ENCODE measurements at places on chromosomes 13 and 19. TPM values are rescaled to one million over a fixed set of nuclear protein-coding genes. Genes with fewer than 3 reads are reported as not detected.

F2RL3 gene
- polyA plus RNA-seq, result 0.01 TPM

GRCh38 chr19:38850976-38851621 lies 1.3 kb upstream of the HNRNPL start:
- DNase-seq, result no peak

DNA sequence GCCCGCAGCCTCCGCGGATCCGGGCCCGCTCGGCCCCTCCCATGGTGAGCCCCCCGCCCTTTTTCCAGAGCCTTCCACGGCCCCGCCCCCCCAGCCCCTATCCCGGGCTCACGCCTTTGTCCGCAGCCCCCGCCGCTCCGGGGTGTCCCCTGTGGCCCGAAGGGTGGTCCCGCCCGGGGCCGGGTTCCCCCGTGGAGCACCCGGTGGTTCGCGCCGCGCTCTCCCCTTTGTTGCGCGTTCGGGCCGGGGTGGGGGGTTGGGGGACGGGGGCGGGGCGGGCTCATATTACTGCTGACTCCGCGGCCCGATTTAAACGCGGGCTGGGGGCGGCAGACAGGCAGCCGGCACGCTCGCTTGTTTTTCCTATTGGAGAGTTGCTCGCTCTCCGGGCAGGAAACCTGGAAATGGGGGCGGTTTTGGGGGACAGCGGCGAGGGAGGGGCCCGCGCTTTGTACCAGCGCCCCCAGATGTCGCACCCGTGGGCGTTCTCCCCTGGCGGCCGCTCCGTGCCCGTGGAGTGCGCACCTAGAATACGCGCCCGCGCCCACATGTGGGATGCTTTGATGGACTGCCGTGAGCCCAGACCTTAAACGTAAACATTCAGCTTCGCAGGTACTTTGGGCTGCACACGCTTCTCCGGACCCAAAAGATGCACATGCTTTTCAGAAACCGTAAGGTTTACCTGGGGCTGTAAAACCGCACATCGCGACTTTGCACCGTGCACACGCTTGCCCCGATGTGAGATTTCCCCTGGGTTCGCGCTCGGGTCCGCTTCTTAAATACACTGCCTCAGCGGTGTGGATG lies 699 bp downstream of the PTOV1 start:
- no peak for DNase-seq

DNA sequence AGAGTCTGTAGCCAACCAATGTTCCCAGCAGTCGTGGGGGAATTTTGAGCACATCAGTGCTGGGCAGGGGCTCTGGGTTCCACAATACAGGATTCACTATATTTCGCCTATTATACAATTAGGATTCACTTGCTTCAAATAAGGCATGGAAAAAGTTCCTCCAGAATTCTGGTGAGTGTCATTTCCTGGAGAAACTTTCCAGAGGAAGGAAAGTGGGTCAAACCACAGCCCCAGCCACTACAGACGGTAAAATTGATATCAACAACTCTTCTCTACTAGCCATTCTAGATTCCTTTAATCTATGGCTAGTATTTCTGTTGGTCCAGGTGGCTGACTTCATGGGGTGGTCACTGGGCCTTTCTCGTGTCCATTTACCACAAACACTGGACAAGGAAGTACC lies 10.5 kb downstream of the MYCBP2 start:
- no peak for DNase-seq

METTL21C gene
- not detected for polyA plus RNA-seq

DNA sequence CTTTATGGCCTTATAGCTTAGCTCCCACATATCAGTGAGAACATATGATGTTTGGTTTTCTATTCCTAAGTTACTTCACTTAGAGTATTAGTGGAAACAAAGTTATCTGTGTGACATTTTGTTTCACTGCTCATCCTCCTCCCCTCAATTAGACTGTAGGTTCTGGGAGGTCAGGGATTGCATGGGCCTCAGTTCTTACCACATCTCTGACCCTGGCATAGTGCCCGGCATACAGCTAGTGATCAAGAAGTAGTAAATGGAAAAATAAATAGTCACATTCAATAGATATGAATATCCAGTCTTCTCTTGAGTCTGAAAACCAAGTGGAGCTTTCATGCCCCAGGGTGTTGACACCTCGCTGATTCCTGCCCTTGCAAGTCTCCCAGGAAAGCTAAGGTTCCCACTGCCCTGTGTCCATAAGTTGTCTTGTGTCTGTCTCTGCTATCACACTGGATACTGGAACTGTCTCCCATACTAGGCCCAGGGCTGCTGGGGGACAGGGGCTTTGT lies 249.5 kb upstream of the TSHZ3 start:
- no peak for DNase-seq

GRCh38 chr13:60645676-60646075 lies 248.7 kb downstream of the TDRD3 start:
- no peak for DNase-seq

GRCh38 chr19:11399667-11400066 lies 15.6 kb upstream of the EPOR start:
- no peak for DNase-seq

DNA sequence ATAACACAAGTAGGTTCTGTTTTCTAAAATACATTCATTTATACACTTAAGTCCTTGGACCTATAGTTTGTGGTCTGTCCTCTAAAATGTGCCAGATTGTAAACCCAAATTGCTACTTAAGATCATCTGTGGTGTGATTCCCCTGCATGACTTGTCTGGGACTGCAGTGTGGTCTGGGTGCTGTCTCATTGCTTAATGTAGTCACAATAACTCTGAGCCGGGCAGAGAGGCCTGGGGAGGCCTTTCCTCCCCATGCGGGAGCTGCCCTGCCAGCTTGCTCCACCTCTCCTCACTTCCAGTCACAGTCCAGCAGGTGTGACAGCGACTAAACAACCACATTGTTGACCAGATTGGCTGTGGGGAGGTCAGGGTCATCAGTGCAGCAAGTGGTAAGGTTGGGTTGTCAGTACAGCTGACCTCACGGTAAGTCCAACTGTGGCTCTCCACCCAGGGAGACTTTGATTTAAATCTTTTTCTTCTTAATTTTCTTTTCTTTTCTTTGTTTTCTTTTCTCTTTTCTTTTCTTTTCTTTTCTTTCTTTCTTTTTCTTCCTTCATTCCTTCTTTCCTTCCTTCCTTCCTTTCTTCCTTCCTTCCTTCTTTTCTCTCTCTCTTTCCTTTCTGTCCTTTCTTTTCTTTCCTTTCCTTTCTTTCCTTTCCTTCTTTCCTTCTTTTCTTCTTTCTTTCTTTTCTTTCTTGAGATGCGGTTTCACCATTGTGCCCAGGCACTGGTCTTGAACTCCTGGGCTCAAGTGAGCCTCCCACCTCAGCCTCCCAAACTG lies 4.4 kb upstream of the TUBA3C start:
- DNase-seq, result no peak

GRCh38 chr13:24005755-24006281 lies 108.5 kb upstream of the C1QTNF9B start:
- DNase-seq, result no peak

- no peak for DNase-seq
These were observed 4.4 kb upstream of the TBC1D4 start for GRCh38 chr13:75486146-75487062.

CLEC4M gene
- polyA plus RNA-seq, result not detected

SOX1 gene
- not detected for polyA plus RNA-seq
